ENCODE measurements at places on chromosomes 11 and 22. TPM values are rescaled to one million over a fixed set of nuclear protein-coding genes. Genes with fewer than 3 reads are reported as not detected.

The KRTAP5-8 gene
- total RNA-seq: not detected

The LPXN gene
- total RNA-seq: 3.6 TPM

The SLC43A3 gene
- 2.9 TPM for total RNA-seq

The FBLN1 gene
- total RNA-seq: 838 TPM

The OR10A2 gene
- total RNA-seq: not detected

The EXPH5 gene
- total RNA-seq: 0.08 TPM

The CD3G gene
- total RNA-seq: not detected

The SLC22A25 gene
- total RNA-seq: not detected

The YPEL4 gene
- total RNA-seq: 2.8 TPM

The SLC5A1 gene
- not detected for total RNA-seq

The FGF19 gene
- not detected for total RNA-seq

The MUC6 gene
- total RNA-seq: not detected

The APOBEC3C gene
- total RNA-seq: 5.4 TPM

The SYT7 gene
- 0.53 TPM for total RNA-seq

The RIMBP3C gene
- 0.15 TPM for total RNA-seq

The TMEM132A gene
- 7.5 TPM for total RNA-seq

The NDUFC2 gene
- 60.1 TPM for total RNA-seq

The RFPL2 gene
- not detected for total RNA-seq

The GSTP1 gene
- 443 TPM for total RNA-seq

The GAL3ST3 gene
- 0.38 TPM for total RNA-seq

The KBTBD4 gene
- total RNA-seq: 17.9 TPM

The IGLL1 gene
- not detected for total RNA-seq

The OSBPL5 gene
- total RNA-seq: 39.8 TPM

The P4HA3 gene
- total RNA-seq: 19.2 TPM

The IL18BP gene
- total RNA-seq: 3.8 TPM

Data from smooth muscle cell of the coronary artery (primary cell).